ENCODE measurements at places on chromosomes 11 and 22. TPM values are rescaled to one million over a fixed set of nuclear protein-coding genes. Genes with fewer than 3 reads are reported as not detected.

The GSTP1 gene
- 1,799 TPM for total RNA-seq

The ADAMTS8 gene
- not detected for total RNA-seq

The KRTAP5-4 gene
- total RNA-seq: not detected

The MAP6 gene
- total RNA-seq: 22.8 TPM

The CNGA4 gene
- total RNA-seq: 0.56 TPM

GRCh38 chr11:72513411-72513810 lies 79.1 kb upstream of the CLPB start:
- no peak for DNase-seq

DNA sequence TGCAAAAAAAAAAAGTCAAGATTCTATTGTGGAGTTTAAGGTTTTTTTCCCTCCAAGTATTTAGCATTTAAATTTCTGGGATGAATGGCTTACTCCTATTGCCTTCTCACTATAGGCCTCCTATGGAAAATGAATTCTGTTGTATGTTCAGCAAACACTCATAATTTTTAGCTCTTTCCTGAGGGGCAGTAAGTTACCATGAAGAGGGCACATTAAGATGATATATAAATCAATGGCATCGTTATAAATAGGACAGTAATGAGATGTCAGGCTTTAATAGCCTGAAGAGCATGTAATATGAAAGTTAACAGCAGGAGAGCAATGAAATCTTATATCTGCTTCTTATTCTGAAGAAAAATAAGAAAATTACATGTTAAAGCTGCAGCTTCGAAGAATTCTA lies 32.9 kb downstream of the C11orf87 start:
- DNase-seq: no peak

DNA sequence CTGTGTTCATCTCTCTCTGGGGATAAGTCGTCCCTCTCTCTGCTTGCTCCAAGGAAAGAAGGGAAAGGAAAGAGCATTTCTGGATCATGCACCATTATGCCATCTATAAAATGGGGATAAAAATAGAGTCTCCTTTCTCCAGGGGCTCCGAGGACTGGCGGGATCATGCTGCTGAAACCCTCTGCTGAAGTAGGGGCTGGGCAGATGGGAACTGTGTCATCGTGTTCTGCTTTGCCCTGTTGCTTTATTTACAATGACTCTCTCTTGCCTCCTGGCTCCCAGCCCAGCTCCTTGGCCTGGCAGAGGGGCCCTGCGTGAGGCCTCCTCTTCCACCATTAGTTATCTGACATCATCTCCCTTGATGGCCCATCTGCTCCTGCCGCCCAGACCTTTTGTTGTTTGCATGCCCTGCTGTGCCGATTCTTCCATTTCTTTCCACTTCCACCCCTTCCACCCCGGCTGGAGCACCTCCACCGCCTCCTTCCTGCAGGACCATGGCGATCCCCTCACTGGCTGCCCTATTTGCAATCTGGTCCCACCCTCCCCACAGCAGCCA lies 200.9 kb downstream of the MYO18B start:
- no peak for DNase-seq

The C11orf21 gene
- total RNA-seq: 0.21 TPM

- DNase-seq: no peak
Observed at GRCh38 chr22:39665229-39665628, 94.7 kb downstream of the CACNA1I start.

GRCh38 chr11:134939905-134940304 lies 527.9 kb upstream of the B3GAT1 start:
- peak; percentile 68 for DNase-seq

The APOA5 gene
- 1.5 TPM for total RNA-seq

GRCh38 chr11:62728171-62728988 lies at the start of gene TTC9C:
TSS of gene TTC9C (plus strand) at chr11:62728486. CDS start at chr11:62728849, 363 bp downstream.
- peak; percentile 87 for DNase-seq

The IL17REL gene
- not detected for total RNA-seq

- no peak for DNase-seq
Observed at GRCh38 chr11:121534131-121535093, 81.6 kb upstream of the SORL1-AS1 start.

DNA sequence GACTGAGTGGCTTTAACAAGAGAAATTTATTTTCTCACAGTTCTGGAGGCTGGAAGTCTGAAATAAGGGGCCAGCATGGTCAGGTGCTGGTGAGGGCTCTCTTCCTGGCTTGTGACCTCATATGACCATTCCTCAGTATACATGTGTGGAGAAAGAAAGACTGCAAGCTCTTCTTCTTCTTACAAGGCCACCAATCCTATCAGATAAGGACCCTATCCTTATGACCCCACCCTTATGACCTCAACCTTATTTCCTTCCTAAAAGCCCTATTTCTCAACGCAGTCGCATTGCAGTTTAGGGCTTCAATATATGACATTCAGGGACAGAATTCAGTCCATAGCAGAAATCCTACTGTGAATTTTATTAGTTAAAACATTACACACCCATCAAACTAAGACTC lies 124.4 kb upstream of the RAG2 start:
- no peak for DNase-seq

The HEPACAM gene
- 0.11 TPM for total RNA-seq

GRCh38 chr11:33273656-33274055 lies 16.5 kb downstream of the HIPK3 start:
- no peak for DNase-seq

GRCh38 chr11:116211147-116211546 lies 561.6 kb downstream of the BUD13 start:
- DNase-seq: peak; percentile 9

The COMMD9 gene
- 48.7 TPM for total RNA-seq

The MYRF gene
- 165 TPM for total RNA-seq

The MS4A7 gene
- total RNA-seq: not detected

- DNase-seq: no peak
Observed at GRCh38 chr11:119615003-119615881, 113.8 kb downstream of the NECTIN1 start.

- no peak for DNase-seq
Observed at GRCh38 chr22:45832180-45832579, 144.8 kb downstream of the WNT7B start.

- DNase-seq: peak; percentile 76
Observed at GRCh38 chr11:129423426-129423825, 47.8 kb downstream of the BARX2 start.

DNA sequence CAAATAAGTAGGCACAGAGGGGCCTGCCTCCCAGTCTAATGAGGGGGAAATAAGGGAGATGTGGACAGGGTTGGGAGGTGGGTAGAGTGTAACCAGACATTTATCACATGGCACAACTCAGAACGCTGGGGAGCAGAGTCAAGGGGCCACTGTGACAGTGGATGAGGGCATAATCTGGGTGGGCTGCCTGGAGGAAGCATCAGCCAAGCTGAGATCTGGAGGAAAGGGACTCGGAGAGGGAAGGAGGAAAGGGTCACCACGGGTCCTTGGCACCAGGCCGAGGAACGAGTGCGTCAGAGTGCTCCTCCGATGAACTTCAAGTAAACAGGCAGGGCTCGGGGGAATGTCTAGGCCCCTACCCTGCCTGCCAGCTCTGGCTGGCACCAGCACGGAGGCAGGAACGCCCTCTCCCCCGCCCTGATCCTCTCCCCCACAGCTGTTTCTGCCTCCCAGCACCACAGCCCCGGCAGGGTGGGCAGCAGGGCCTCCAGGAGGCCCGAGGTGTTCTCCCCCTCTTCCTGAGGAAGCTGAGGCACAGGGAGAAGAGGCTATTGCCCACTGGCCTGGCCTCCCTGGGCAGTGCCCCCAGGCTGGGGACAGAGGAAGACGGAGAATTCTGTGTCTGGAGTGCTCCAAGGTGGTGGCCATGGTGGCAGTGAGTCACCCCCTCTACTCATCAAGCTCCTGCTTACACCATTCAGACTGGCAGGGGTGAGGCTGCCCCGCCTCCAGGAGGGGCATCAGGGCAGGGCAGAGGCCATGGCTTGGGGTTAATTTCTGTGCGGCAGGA lies 4.2 kb downstream of the ALDH3B1 start:
- no peak for DNase-seq

DNA sequence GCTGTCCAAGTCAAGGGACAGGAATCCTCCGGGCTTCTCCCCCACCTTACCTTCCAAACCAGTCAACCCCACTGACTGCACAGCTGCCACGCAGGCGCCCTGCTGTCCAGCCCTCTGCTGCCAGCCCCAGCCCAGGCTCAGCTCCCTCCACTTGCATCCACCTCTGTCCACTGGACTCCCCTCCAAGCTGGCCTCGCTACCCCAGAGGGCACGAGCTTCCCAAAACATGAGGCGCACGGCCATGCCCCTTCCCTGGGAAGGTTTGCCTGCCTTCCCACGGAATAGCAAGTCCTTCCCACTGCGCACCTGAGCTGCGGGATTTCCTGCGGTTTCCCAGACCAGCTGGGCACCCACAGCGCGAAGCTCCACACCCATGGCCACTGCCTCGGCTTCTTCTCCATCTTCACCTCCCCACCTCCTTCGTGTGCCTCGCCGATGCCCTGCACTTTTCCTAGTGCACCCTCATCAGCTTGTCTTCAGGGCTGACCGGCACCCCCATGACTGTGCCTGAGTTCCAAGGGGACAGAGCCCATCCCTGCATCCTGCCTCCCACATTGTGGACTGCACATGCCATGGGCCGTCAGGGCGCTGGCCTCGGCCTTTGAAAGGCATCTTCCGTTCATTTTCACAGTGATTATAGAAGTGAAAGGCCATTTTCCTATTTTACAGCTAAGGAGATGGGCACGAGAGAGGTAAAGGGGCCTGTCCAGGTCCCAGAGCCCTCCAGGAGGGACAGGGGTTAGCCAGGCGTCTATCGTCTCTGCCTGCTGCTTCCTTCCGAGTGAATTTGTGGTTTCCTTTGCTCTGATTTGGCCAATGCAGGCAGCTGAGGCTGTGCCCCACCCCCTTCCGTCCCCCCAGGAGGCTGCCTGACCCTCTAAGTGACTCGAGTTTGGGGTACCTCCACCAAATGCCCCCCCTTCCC lies 16.4 kb downstream of the IFITM10 start:
- DNase-seq: no peak

DNA sequence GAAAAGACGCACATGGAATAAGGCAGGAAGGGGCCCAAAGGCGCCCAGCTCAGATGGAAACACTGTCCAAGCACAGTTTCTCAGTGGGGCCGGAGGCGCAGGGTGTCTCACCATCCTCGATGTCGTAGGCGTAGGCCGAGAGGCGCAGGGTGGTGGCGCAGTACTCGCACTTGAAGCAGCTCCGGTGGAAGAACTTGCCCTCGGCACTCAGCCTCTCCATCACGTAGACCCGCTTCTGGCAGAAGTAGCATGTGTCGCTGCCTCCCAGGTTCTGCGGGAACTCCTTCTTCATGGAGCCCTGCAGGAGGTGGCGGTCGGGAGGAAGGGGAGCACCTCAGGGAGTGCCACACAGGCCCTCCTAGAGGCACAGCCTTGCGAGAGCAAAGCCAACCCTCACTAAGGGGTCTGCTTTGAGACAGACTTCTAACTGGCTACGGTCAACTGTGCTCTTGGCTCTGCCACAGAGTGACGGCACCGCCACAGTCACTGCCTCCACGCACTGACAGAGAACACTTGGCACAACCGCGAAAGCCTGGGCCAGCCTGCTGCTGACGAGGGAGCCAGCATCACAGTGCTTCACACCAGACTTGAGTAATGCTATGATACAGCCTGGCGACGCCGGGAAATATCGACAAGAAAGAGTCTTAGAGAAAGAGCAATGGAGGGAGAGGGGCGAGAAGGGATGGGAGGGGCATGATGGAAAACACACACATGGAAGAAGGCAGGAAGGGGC lies 97.6 kb upstream of the BID start:
- no peak for DNase-seq

DNA sequence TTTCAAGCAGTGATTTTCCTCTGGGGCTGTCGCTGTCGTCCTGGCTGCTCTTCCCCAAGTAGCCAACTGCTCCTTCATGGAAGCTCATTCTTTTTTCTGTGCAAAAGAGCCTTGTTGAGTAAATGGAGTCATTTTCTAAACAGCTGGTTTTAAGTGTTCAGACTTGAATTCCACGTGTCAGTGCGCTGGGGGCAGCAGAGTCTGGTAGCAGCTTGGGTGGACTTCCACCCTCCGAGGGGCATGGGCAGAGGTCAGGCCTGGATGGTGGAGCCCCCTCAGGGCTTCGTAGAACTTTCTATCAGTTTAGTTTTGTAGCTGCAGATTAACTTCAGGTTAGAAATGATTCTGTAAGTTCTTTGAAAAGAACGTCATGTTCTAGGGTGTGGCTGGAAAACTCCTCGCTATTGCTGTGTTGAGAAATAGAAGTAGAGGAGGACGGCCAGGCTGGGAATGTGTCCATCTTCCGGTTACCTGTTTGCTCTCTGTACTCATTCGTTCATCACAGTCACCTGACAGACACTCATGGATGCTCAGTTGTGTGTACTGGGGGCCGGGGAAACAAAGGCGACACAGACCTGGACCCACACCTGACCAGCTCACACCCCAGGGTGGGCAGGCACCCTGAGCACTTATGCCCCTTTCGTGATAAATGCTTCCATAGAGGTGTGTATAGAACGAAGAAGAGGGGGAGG lies 270.7 kb downstream of the TBC1D22A start:
- DNase-seq: no peak

The OR10A2 gene
- not detected for total RNA-seq

DNA sequence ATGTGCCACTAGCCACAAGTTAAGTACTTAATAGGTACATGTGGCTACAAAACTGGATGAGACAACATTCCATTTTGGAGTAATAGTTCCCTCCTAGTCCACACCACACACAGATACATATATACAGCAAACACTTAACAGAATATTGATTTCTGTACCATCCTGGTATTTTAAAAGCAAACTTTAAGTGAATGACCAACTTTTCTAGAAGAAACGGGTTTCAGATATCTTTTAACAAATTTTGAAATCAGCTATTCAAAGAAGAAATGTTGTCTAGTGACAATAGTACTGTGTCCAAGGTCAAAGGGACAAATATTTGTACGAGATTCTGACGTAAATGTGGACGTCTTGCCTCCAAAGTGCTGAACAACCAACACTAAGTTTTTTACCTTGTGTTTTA lies 12.3 kb upstream of the CARD16 start:
- DNase-seq: no peak

DNA sequence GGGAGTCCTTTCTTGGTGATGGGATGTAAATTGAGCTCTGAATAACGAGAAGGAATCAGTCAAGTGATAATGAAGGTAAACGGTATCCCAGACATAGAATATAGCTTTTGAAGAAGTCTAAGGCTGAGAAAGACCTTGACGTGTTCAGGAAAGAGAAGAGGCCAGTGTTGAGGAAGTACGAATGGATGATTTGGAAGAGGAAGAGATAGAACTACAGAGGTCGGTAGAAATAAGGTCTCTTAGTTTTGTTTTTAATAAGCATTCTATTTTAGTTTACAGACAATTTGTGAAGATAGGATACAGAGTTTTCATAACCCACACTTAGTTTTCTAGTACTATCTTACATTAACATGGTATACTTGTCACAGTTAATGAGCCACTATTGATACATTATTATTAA lies 1598.1 kb downstream of the FAM181B start:
- no peak for DNase-seq

The KCNK4 gene
- not detected for total RNA-seq

DNA sequence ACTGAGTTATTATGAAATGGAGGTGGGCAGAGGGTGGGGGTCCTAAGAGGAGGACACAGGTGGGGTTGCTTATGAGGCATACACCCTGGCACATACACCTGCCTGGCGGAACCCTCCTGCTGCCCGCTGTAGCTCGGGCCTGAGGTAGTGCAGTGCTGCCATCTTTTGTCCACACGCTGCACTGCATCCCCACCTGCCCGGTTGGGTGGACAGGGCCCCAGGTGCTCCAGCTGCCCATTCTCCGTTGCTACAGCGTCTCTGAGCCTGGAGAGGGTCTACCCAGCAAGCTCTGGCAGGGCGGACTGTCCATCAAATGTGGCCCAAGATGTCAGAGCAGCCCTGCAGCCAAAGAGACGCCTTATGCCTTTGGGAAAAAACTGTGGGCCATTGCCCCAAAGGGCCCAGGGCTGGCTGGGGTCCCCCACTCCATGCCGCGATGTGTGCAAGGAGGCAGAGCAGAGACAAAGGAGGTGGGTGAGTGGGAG lies 131.2 kb downstream of the BUD13 start:
- DNase-seq: peak; percentile 77
